LHCN-M2 (cell line): ENCODE measurements at places on chromosomes 3 and 15. TPM values are rescaled to one million over a fixed set of nuclear protein-coding genes. Genes with fewer than 3 reads are reported as not detected.

DNA sequence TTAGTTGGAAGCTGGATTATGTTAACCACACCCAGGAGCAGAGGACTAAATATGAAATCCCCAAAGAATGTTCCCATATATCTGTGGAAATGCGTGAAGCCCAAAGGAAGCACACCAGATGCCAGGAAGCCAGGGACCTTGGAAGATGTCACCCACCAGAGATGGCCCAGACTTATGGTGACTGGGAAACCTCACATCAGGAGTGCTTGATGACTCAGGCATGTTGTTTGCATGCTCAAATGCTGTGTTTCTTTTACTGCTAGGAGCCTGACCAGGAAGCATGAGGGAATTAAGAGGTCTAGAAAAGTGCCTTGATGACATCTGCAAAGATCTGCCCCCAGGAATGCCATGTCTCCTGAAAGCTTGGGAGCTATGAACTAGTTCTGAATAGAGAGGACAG lies 109.0 kb upstream of the SLC2A2 start:
- peak; percentile 27 for DNase-seq

Gene RETNLB
- not detected in 2 replicates for total RNA-seq

DNA sequence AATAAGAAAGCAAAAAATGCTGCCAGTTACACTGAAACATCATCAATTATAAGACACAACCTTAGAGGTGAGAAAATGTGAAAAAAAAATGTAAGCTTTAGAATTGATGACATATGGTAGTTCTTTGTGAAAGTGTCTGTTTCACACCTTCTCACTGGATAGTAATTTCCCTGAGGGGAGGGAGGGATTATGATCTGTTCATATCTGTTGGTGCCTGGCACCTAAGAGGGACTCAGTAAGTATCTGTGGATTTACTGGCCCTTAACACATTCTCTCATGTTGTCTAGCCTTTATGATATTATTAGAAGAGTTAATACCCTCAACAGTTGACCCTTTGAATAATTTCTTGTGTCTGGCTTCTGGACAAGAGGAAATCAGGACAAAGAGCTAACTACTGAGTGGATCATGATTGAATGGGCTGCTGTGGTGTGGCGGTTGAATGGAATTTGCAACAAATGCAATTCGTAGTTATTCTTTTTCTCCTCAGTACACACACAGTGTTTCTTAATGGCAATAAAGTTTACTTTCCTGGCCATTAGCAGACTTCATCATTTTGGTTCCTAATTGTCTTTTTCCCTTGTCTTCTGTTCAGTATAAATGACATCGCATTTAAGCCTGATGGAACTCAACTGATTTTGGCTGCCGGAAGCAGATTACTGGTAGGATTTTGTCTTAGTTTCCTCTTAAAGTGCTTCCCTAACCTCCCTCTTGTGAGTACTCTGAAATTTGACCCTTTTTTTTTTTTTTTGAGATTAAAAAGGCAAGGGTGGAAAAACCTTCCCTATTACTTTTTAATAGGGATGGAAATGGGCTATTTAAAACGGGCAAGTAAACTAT lies 9.5 kb downstream of the IFT122 start:
- no peak for DNase-seq

DNA sequence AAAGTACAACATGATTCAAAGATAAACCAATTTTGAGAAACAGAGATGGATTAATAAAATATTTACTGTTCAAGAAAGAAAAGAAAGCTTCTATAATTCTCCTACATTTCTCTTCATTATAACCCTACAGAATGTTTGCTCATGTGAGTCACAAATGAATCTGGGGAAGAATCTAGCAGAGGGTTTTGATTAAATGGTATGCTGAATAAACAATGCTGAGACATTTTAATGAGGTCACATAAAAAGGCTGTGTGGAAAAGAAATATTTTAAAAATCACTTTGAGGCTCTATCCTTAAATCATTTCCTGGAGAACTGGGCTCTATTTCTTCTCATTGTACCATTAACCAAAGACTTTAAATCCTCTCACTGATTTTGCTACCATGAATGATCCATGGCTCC lies 727.7 kb downstream of the NTRK3 start:
- DNase-seq, result no peak

DNA sequence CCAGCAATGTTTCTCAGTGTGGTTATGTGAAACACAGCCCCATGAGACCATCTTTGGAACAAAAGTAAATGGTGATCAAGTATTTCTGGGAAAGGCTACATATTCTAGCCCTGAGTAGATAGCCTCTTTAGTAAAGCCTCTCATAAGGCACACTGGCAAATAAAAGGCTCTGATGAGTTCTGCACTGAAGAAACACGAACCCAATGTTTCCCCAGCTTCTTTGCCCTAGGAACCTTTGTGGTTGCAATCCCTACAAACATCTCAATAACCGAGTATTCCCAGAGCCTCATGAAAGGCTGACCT lies 41.8 kb downstream of the RAB6B start:
- no peak for DNase-seq

Gene FGF12
- total RNA-seq, result not detected in 2 replicates

Gene XCR1
- total RNA-seq, result 0.06 TPM in 1 of 2 replicates, not detected in the other

DNA sequence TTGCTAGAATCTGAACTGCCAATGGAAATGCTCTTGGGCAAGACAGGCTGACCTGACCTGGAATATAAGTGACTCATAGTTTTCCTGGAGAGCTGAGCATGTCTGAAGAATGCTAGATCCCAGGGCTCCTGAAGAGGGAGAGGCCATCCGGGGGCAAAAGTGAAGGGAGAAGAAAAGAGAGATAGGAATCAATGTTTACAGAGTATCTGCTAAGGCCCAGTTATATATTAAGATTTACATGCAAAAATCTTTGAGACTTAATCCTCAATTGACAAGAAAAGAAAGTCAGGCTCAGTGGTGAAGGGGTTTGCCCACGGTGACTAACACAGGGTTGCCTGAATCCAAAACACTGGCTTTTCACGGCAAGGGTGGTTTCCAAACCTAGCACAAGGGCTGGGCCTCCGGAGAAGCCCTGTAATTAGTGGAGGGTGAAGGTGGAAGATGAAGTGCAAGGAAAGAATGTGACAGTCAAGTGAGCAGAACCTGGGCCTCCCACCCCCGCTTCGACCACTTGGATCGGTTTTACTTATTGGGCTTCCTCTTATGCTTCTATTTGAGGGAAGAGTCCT lies 91.7 kb upstream of the FGF12 start:
- DNase-seq, result peak; percentile 74

DNA sequence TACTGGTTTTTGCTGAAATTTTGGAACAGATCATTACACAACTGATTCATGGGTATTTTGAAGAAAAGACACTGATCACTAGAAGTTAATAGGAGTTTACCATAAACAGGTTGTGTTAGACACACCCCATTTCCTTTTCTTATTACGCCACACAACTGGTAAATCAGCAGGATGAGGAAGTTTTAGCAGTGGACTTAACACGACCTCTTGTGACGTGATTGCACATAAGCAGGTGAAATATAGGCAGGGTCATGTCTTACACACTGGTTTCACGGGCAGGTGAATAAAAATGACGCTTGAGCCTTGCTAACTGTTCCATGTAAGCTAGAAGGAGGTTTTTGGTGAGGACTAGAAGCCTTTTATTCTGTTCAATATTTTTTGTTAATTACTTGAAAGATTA lies 27.1 kb upstream of the TPRG1 start:
- DNase-seq, result peak; percentile 17

Gene ACP3
- total RNA-seq, result 0.80 and 1.7 TPM in 2 replicates

Gene SCAP
- 66.5 and 71.1 TPM in 2 replicates for total RNA-seq

- DNase-seq, result peak; percentile 63
These were observed 64.7 kb downstream of the BFSP2 start for GRCh38 chr3:133464573-133464972.

Gene CSPG4
- 16.4 and 21.0 TPM in 2 replicates for total RNA-seq

Gene MBD4
- 25.3 and 28.8 TPM in 2 replicates for total RNA-seq

DNA sequence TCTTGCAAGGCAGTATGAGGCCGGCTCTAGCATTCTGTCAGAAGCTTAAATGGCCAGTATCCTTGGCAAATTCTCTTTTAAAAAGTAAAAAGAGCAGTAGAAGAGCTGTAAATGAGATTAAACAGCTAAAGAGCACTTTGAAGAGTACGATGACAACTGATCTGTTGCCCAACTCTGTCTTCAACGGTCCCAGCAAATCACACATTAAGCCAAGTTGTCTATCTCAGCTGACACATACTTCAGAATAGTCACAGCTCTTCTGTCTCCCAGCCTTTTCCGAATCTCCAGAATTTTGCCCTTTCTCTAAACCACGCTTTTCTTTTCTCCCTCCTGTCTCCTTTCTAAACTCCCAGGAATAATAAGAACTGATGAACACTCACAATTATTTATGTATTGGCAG lies 51.7 kb downstream of the PRICKLE2 start:
- no peak for DNase-seq

GRCh38 chr15:90232941-90233386 lies 777 bp downstream of the CIB1 start:
- no peak for DNase-seq

GRCh38 chr3:182342252-182342651 lies 451.1 kb upstream of the ATP11B start:
- no peak for DNase-seq

DNA sequence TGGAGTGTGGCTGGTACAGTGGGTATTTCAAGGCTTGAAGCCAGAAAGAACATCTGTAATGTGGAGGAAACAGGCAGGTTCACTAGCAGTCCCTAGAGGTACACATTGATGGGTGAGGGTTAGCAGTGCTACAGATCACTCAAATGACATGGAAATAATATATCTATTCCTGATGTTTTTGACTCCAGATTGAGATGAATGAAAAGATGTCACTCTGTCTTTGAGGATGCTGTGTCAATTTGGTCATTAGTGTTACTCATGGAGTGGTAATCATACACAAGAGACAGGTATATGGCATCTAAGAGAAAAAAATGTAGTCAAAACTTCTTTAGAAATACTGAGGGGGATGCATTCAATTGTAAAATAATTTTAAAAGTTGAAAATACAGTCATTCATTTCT lies 135.1 kb downstream of the ZIC1 start:
- DNase-seq, result no peak

DNA sequence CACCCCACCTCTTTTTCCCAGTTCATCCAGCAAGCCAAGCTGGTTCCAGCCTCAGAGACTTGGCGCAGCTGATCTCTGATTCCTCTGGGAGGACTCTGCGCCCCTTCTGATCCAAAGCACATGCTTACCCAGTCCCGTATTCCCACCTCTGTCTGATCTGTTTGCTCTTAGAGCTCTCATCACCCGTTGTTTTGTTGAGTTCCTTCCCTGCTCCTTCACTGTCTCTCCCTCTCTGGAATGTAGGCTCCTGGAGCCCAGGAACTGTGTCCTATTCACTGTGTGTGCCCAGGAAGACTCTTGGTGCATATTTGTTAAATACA lies 1.3 kb upstream of the ZXDC start:
- no peak for DNase-seq

Gene AADACL2
- not detected in 2 replicates for total RNA-seq

DNA sequence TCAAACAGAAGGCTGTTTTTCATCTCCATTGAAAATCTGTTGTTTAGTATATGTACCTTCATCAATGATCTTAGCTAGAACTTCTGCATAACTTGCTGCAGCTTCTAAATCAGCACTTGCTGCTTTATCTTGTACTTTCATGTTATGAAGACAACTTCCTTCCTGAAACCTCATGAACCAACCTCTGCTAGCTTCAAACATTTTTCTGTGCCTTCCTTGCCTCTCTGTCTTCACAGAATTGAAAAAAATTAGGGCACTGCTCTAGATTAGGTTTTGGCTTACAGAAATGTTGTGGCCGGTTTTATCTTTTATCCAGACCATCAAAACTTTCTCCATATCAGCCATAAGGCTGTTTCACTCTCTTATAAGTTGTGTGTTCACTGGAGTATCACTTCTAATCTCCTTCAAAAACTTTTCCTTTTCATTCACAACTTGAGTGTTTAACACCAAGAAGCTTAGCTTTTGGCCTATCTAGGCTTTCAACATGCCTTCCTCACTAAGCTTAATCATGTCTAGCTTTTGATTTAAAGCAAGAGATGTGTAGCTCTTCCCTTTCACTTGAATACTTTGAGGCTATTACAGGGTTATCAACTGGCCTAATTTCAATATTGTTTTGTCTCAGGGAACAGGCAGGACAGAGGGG lies 78.6 kb downstream of the IGSF11 start:
- no peak for DNase-seq

DNA sequence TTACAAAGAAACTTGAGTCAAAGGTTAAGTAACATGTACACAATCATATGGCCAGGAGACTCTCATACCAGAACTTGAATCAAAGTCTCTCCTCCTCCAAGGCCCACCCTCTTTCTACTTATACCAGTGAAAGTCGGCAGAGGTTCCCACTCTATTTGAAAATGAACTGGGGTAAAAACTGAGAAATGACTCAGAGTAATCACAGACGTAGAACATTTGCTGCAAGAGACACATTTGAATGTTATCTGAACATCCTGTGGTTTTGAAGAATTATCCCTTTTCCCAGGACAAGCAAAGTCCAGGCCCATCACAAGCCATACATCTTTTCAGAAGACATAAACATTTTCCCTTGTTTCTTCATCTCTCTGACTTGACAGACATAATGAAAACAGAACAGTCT lies 55.8 kb downstream of the SHOX2 start:
- DNase-seq, result peak; percentile 61

- peak; percentile 52 for DNase-seq
These were observed 66.9 kb upstream of the PRR23C start for GRCh38 chr3:139111392-139112229.

- DNase-seq, result peak; percentile 69
These were observed 47.4 kb downstream of the TJP1 start for GRCh38 chr15:29774900-29775299.

DNA sequence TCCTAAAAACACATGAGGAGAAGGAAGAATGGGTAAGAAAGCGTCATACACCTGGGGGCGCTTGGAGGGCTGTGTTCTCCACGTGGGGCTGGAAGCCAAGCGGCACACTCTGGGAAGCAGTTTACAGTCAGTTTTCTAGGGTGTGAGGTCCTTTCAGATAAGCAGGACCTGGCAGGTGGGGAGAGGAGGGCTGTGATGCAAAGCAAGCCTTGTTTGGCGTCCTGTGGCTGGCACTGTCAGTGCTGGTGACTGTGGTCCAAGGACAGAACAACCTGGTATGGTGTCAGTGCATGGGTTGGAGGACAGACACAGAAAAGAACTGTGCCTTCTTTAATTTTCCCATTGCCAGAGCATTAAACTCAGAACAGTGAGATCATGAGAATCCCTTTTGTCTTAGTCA lies 260.7 kb upstream of the NR2E3 start:
- DNase-seq, result no peak

Gene SMCO1
- total RNA-seq, result not detected in 2 replicates

GRCh38 chr3:125048282-125048681 lies 7.5 kb downstream of the HEG1 start:
- DNase-seq, result no peak

GRCh38 chr3:169118666-169119370 lies 544.7 kb downstream of the MECOM start:
- DNase-seq, result no peak

- DNase-seq, result peak; percentile 61
These were observed 62.7 kb upstream of the MRPS22 start for GRCh38 chr3:139281096-139281495.

- no peak for DNase-seq
These were observed 98.6 kb downstream of the OXNAD1 start for GRCh38 chr3:16363636-16364035.

DNA sequence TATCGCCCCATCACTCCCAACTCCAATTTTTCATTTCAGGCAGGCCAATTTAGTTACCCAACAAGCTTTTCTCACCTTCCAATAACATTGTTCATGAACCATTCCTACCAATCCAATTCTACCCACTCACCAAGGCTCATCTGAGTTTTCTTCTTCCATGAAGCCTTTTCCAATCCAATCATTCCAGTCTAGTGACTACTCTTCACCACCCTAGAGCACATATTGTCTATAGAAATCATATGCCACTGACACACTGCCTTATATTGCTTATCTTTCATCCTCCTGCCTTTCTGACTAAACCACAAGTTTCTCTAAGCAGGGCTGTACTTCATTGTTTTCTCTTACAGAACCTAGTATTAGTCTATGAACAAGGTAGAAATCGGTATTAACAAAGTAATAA lies 11.4 kb downstream of the CCDC14 start:
- peak; percentile 12 for DNase-seq

Gene CACNA1D
- 0.57 TPM in 1 of 2 replicates, not detected in the other for total RNA-seq
